ENCODE measurements at places on chromosomes 4 and X.

DNA sequence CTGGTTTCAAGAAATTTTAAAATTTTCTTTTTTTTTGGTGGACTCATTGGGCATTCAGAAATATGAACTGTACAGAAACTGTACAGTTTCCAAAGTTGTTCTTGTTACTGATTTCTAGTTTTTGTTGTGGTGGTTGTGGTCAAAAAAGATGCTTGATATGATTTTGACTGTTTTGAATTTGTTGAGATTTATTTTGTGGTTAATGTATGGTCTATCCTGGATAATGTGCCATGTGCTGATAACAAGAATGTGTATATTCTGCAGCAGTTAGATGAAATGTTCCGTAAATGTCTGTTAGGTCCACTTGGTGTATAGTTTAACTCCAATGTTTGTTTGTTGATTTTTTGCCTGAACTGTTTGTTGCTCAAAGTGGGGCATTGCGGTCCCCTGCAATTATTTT lies 127.6 kb upstream of the NUDT6 start:
- no peak for ATAC-seq

DNA sequence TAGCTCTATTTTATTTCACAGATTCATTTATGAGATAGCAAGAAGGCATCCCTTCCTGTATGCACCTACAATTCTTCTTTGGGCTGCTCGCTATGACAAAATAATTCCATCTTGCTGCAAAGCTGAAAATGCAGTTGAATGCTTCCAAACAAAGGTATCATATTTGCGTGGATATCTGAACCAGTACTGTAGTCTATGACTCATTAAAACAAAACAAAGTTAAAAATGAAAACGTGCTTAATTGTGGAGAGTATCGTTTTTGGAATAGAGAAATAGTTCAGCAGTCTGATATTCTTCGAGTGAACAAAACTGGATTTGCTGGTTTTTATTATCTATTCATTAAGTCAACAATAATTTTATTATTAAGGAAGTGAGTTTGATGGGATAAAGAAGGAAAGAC lies 6.3 kb downstream of the AFP start:
- no peak for ATAC-seq

DNA sequence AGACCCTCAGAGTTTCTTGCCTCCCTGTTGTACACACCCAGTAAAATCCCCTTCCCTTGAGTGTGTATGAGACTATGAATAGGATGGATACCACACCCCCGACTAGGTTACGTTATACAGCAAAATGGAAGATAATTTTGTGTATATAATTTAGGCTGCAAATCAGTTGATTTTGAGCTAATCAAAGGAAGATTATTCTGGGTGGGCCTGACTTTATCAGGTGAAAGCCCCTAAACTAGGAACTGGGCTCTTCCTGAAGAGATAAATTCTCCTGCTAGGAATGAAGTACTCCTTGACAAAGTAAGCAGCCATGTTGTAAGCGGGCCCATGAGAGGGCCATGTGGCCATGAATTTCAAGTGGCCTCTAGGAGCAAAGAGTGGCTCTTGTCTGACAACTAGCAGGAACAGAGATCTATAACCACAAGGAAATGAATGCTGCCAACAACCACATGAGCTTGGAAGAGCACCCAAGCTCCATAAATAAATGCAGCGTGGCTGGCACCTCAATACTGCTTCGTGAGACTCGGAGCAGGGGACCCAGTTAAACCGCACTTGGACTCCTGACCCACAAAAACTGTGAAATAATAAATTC lies 646.4 kb downstream of the IL1RAPL1 start:
- no peak for ATAC-seq

DNA sequence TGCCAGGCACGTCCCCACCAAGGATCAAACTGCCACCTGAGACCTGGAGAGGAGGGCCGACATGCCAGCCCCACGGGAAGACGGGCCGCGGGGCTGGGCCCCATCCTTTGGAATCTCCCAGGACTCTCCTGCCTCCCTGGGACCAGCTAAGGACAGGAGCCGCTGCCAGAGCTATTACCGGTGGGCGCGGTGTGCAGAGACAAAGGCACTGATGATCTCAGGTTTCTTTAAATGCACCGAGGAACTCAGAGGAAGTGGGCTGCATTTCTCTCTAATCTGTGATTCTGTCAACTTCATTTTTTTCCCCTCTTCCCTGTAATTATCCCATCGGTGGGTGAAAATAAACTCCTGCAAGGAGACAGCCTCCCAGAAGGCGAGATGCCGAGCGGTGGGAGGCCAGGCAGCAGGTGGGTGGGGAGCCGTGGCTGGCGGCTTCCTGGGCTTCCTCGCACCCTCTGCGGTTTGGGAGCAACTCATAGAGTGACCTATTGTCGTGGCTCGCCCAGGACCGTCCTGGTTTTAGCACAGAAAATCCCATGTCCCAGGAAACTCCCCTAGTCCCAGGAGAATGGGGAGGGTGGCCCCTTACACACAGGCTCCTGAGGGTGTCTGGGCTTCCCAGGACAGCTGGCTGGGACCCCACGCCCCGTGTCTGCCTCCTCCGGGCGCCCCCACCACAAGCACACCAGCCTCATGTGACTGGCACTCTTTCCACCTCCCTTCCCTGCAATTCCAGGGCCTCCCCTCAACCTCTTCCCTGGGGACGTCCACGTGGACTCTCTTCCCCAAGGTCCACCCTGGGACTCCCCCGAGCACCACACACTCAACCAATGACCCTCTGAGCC lies 62.3 kb upstream of the ADRA2C start:
- no peak for ATAC-seq

DNA sequence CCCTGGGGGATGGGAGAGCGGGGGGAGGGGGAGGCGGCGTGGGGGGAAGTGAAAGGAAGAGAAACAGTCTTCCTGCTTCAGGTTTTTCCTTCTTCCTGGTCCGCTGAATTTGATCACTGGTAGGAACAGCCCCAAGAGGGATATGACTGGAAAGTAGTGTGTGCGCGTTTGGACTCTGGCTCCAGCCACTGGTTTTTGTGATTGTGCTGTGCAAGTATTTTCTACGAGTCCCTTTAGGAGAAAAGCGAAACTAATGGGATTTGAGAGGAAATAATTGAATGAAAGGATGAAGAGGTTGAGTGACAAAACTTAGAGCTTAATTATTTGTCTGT lies 836 bp downstream of the PRRG1 start:
- no peak for ATAC-seq

DNA sequence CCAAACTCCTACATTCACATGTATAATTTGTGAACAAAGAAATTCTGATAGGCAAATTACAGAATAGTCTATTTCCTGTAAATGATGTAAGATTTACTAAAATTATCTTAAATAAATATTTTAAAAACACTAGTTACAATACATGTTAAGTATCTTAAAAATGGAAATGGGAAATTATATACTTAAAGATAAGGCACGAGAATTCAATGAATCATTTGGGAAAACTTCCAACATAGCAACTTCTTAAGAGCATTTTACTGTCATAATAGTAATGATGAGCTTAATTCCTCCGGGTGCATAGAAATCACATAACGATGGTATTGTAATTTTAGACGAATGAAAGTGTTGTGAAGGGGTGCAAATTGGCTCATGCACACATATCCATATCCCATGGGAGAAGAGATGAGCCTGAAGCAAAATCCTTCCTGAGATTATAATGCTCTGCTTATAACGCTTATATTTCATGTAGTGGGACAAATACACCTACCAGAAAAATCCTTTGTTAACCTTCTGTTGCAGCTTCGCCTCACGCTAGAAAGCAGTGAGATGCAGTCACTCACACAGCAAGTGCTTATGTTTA lies 873.5 kb downstream of the PDHA2 start:
- ATAC-seq = no peak

GRCh38 chrX:111504941-111505340 lies 6.5 kb upstream of the SERTM2 start:
- ATAC-seq = no peak

Data from activated CD4-positive, CD25-positive, alpha-beta regulatory T cell treated with anti-CD3 and anti-CD28 coated beads, Interleukin-2, amount 50 U/mL, for 24 hours (primary cell).